Camera-type eye (tissue), 1 donor: ENCODE measurements at places on chromosomes 4 and X. TPM values are rescaled to one million over a fixed set of nuclear protein-coding genes. Genes with fewer than 3 reads are reported as not detected.

The CXorf65 gene
- total RNA-seq: not detected

The ZNF718 gene
- 30.5 TPM for total RNA-seq

The CLDN2 gene
- 0.49 TPM for total RNA-seq

The CHIC1 gene
- total RNA-seq: 21.9 TPM

The EGFL6 gene
- 75.3 TPM for total RNA-seq

The SSX3 gene
- total RNA-seq: not detected

The TMEM164 gene
- total RNA-seq: 34.7 TPM

The CT45A10 gene
- total RNA-seq: not detected

The CENPE gene
- 8.0 TPM for total RNA-seq

The TRMT10A gene
- 15.4 TPM for total RNA-seq

The LONRF3 gene
- total RNA-seq: 5.0 TPM

The ANXA5 gene
- total RNA-seq: 193 TPM

The ODAPH gene
- total RNA-seq: not detected

The MAGEB17 gene
- not detected for total RNA-seq

The ANKRD50 gene
- total RNA-seq: 84.9 TPM

The LIMCH1 gene
- total RNA-seq: 125 TPM

The SSX2 gene
- total RNA-seq: not detected

The FGFBP1 gene
- 0.71 TPM for total RNA-seq

The SLC2A9 gene
- total RNA-seq: 6.4 TPM
